ENCODE measurements at places on chromosomes 6 and 20. TPM values are rescaled to one million over a fixed set of nuclear protein-coding genes. Genes with fewer than 3 reads are reported as not detected.

- peak; percentile 22 for DNase-seq
These were observed 46.9 kb upstream of the TRIM26 start for GRCh38 chr6:30260036-30260504.

NFKBIL1 gene
- total RNA-seq, result 21.5 TPM

GRM1 gene
- total RNA-seq, result not detected

GRCh38 chr20:55054453-55054852 lies 579.1 kb downstream of the DOK5 start:
- no peak for DNase-seq

ARMH2 gene
- not detected for total RNA-seq

- DNase-seq, result no peak
These were observed 506.9 kb downstream of the LMBRD1 start for GRCh38 chr6:69289689-69290495.

GRCh38 chr6:15948930-15949900 lies 179.7 kb upstream of the MYLIP start:
- DNase-seq, result peak; percentile 64

CUL9 gene
- total RNA-seq, result 26.9 TPM

GGTLC1 gene
- total RNA-seq, result not detected

IBTK gene
- total RNA-seq, result 30.1 TPM

DNA sequence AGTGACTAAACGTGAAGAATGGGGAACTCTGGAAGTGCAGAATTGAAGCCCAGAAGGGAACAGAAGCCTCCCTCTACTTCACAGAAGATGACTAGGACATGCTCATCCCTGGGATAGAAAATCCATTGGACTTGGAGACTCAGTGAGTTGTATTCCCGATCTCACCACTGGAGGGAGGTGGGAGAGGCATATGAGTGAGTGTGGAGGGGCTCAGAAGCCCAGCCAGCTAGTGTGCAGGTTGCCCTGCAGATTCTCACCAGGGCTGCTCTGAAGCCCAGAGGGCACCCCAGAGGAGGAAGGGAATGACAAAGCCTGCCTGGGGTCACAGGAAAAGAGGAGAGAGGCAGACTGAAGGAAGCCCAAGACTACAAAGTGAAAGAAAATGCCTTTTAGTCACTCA lies 42.1 kb upstream of the HLA-E start:
- DNase-seq, result no peak

LPA gene
- total RNA-seq, result not detected

DNA sequence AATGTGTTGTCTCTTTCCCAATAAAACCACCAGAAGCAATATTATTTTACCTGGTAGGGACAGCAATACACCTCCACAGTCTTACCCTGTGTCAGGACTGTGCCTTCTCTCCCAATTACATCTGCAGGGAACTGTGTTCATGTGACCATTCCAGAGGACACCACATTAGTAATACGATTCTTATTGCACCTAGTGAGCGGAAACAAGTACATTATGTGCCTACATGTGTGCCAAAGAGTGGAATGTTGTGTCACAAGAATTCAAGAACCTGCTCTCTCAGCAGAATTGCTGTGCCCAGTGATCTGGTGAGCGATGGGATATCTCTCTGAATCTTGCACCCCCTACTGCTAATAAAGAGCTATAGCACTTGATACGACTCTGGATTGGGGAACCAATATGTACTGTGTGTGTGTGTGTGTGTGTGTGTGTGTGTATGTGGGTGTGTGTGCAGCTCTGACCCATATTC lies 57.4 kb upstream of the FOXC1 start:
- DNase-seq, result no peak

ERVFRD-1 gene
- not detected for total RNA-seq

- DNase-seq, result no peak
These were observed 94.4 kb upstream of the TNFAIP3 start for GRCh38 chr6:137772541-137773250.

- no peak for DNase-seq
These were observed 110.2 kb upstream of the CST7 start for GRCh38 chr20:24838546-24839535.

SLC17A3 gene
- total RNA-seq, result not detected

HLA-DOB gene
- total RNA-seq, result not detected

DNA sequence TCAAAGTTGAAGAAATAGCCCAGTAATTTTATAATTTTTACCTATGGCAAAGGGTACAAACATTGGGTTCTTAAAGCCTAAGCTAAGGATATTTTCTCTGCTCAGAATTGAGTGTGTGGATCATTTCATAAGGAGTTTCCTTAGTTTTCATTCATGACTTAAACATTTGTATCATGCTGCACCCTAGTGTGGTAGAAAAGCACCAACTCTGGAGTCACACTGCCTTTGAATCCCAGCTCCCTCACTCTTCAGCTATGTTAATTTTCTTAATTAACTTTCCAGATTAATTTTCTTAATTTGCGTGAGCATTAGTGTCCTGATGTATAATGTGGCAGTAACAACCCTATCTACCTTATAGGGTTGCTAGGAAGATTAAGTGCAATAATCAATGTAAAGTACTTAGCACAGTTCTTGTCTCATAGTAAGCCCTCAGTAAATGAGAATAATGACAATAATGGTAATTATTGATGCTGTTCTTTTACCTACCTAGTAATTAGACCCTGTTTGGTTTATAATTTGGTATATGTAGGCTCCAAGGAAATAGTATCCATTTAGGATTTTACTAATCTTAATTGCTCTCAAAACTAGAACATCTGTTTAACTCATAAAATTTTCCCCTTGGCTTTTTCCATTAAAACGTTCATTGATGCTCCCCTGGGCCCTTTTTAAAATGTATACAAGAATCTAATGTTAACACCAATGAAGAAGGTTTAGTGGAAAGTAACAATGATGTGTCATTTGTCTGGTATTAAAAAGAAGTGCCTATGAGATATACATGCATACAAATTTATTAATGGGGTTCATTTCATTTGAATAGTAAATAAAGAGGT lies 31.6 kb downstream of the DSE start:
- no peak for DNase-seq

- no peak for DNase-seq
These were observed 5.6 kb upstream of the BLCAP start for GRCh38 chr20:37533154-37533715.

DNA sequence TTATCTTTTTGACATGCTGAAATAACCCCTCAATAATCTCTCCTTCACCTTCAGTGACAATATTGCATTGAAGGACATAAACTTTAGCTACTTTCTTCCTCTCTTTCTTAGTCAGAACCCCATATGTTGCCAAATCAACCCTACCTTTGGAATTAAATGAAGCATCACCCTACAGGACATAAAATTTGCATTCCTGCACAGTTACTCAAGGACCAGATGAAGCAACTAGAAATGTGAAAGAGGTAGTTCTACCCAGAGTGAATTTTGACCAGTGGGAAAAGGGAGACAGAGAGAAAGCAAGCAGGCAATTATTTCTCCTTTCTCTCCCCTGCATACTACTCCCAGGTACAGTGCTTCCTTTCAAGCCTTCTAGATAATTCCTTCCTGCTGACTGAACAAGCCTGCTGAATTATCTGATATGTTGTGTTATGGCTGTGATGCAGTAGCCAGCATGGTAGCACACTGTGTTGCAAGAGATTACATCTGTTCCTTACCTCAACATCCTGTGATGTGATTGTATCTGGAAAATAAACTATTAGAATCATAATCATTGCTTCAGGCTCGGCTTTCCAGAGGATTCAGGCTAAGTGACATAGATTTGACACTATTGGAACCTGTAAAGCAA lies 16.6 kb downstream of the TENT5A start:
- no peak for DNase-seq

DNA sequence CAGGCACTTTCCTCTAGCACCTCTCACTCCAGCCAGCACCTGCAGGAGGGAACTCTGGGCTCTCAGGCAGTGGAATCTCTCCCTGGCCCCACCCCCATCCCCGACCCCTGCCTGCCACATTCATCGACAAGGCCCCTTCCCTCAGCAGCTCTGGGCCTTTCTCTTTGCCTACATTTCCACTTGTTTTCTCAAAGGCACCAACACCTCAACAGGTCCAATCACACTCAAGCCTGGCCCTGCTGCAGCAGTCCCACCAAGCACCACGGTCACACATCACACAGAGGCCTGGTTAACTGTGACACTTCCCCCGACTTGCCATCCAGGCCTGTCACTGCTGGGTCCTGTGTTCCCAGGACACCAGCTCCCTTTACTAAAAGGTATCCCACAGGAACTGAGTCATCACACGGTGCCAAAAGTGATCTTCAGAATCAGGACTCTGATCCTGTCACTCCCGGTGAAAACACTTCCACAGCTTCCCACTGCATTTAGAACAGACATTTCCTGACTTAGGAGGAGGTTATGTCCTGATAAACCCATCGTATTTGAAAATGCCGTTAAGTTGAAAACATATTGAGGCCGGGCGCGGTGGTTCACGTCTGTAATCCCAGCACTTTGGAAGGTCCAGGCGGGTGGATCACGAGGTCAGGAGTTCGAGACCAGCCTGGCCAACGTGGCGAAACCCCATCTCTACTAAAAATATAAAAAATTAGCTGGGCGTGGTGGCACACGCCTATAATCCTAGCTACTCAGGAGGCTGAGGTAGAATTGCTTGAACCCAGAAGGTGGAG lies 54.9 kb downstream of the MYH7B start:
- no peak for DNase-seq

GRCh38 chr6:165321555-165322145 lies 12.2 kb upstream of the C6orf118 start:
- DNase-seq, result no peak

- DNase-seq, result no peak
These were observed 57.4 kb upstream of the TFAP2D start for GRCh38 chr6:50655848-50656453.

AVP gene
- not detected for total RNA-seq

NMBR gene
- not detected for total RNA-seq

FRK gene
- total RNA-seq, result 0.57 TPM

DNA sequence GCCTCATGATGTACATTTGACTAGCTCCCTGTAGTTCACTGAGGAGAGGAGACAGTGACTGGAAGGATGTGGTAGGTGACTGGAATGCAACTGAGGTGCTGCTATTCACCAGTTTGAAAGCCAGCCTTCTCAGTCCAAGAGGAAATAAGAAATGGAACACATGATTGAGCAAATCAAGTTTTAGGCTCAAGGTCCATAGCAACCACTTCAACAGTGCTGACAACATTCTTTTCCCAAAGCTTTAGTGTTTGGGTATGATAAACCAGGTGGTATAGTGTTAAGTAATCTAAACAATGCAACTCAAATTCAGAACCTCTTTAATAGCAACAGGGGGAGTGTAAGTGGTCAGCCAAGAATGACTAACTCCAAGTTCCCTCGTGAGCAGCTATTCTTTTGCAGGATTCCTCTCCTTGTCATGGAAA lies 9.2 kb downstream of the ZHX3 start:
- DNase-seq, result peak; percentile 36

- no peak for DNase-seq
These were observed 5.9 kb downstream of the ALDH5A1 start for GRCh38 chr6:24500683-24501082.

DNA sequence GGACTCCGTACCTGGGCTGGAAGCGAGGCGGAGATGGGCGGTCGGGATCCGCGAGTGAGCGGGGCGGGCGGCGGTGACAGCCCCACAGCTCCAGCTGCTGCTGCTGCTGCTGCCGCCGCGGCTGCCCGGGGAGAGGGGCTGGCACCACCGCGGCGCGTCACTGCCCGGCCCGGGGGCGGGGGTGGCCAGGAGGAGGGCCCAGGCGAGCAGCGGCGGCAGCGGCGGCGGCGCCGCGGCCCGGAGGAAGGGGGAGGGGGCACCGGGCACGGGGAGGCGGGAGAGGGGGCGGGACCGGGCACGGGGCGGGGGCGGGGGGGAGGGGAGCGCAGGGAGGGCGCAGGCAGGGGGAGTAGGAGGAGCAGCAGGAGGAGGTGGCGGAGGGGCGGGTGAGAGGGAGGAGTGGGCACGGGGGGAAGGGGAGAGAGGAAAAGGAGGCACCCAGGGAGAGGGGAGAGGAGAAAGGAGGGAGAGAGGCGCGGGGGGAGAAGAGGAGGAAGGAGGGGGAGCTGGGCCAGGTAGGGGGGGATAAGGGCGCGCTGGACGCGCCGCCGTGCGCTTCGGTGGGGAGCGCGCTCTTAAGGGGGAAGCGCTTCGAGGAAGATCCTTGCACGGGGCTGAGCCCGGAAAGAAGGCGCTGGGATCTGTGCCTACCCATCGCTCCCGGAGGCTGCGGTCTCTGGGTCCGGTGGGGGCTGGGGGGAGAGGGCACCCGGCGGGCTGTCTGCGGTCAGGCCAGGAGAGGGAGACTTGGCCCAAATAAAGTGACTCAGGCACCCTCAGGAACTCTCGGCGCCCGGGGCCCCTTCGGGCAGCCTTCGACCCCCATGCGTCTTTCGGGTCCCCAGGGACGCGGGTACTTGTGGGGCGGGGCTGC lies 101.5 kb downstream of the NOL4L start:
- peak; percentile 90 for DNase-seq

DNA sequence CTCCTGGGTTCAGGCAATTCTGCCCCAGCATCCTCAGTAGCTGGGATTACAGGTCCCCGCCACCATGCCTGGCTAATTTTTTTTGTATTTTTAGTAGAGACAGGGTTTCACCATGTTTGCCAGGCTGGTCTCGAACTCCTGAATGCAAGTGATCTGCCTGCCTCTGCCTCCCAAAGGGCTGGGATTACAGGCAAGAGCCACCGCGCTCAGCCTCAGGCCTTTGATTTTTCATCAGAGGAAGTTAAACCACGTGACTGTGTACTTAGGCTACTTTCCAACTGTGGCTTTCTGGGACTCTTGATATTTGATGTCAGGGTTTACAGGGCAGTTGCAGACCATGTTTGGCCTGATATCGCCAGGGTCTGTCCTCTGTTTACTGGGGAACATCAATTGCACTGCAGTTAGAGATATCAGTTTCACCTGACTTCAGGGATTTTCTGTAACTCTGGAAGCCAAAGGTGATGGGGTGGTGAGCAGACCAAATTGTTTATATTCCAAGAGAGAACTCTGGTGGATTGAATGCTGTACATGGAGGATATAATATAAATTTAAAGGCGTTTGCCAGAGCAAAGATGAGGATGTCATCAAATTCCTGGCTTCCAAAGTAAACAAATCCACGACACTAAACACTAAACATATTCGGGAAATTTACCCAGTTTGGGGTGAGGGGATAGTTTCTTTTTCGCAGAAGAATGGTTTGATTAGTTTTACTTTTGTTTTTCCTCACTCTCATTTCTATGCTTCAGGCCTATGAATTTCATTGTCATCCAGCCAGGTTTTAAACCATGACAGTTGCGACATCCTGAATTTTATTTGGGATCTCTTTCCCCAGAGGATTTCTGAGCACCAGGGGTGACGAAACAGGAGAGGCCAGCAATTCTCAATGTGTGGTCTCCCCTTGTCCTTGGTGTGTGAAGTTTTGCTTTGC lies 4.2 kb downstream of the PSMF1 start:
- DNase-seq, result peak; percentile 55

DNA sequence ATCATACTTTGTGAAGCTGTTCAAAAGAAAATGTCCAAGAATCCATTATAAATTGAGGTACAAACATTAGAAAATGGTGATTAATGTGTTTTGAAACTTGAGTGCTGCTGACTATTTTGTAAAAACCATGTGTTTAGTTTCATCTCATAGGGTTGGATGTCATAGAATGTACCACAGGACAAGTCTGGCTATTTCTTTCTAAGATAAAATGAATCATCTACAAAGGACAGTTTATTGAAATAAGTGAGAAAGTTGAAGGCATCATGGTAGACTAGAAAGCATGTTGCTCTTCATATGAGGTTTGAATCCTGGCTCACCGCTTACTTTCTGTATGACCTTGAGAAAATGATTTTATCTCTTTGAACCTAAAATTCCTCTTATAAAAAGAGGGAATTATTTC lies 29.2 kb upstream of the SMAP1 start:
- no peak for DNase-seq
